ENCODE measurements at places on chromosomes 12 and 14.

- no peak for DNase-seq
Measured at GRCh38 chr12:39902821-39903220, 203.1 kb downstream of the SLC2A13 start.

DNA sequence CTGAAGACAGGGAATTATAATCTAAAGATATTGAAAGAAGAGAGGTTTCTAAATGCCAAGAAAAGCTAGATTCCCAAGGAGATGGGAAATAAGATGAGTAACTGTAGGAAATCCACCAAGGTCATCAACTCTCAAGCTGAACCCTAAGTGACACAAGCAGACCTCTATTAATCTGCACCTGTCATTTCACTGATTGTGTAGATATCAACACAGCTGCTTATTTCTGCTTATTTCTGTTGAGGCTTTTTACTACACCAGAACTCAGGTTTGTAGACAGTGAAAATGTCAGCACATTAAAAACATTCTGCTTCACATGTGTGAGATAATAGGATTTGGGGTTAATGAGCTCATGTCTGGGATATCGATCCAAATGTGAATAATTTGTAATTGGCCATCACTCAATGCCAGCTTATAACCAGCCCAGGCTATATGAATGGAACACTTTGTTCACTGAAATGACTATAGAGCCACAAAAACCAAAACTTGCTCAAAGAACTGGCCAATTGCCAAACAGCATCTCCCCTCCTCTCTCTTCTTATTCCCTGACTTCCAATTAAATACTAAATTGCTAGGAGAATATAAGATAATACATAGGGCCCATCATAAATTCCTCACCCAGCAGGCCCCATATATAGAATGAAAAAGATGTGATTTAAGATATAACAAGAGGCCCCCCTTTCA lies 188.7 kb upstream of the ARID2 start:
- DNase-seq, result no peak

DNA sequence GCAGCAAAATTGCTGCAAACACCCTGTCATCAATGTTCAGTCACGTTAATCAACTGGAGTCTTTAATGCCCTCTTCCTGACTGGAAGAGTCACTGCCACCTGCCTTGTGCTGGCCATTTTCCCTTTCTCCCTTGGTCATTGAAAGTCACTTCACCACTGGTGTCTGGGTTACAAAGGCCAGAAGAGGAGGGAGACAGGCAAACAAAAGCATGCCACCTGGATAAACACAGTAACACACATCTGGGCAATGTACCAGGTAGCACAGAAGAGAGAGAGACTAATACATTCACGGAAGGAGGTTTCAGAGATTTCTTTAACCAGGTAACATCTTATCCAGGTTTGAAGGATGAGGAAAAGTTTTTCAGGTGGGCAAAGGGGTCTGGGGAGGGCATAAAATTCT lies 32.7 kb downstream of the GPHB5 start:
- DNase-seq, result no peak

DNA sequence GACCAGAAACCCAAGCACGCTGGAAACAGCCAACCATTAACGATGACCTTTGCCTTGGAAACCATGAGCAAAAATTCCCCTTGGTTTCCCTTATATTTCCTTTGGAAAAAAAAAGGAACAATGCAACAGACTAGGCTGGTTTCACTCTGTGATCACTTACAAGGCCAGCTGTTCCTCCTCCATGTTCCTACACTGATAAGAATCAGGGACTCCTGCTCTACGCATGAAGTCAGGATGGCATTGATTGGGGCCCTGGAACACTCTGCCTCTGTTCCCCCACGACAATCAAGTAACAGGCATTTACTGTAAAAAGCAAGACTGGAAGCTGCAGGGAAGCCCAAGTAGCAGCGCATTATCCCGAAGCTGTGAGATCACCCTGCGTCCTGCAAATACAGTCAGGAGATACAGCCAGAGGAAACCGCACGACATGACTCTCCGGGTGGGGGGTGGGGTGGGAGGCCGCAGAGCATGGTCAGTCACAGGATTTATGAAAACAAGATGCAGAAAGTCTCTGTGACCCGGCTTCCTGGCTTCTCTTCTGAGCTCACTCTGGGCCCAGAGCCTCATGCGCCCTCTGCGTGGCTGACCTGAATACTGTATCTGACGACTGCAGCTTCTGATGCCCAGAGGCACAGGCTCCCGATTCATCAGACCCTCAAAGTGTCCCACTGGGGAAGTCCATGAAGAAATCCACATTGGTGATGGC lies 31.1 kb downstream of the SSH1 start:
- no peak for DNase-seq

GRCh38 chr12:131943389-131943788 lies 6.4 kb upstream of the EP400 start:
- no peak for DNase-seq

DNA sequence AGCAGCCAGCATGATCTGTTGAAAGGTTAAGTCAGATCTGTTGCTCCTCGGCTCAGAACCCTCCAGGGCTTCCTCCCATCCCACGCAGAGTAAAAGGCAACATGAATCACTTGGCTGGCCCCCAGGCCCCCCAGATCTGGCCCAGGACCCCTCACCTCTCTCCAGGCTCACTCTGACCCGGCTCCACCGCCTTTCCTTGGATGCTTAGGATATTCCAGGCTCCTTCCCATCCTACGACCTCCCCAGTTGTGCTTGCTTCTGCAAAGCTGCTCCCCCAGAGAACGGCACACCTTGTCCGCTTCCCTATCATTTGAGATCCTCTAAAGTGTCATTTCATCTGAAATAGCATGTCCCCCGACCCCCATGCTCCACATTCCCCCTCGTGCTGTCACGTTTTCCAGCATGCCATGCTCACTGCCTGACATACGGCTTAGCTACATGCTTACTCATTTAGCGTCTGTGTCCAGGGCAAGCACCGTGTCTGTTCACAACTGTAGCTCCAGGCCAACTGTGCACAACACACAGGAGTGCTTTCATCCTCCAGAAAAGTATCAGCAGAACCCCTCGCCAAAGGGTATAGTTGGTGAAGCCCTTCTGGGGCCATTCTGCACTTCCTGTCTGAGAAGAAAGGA lies 33.6 kb upstream of the BDKRB2 start:
- DNase-seq, result no peak

DNA sequence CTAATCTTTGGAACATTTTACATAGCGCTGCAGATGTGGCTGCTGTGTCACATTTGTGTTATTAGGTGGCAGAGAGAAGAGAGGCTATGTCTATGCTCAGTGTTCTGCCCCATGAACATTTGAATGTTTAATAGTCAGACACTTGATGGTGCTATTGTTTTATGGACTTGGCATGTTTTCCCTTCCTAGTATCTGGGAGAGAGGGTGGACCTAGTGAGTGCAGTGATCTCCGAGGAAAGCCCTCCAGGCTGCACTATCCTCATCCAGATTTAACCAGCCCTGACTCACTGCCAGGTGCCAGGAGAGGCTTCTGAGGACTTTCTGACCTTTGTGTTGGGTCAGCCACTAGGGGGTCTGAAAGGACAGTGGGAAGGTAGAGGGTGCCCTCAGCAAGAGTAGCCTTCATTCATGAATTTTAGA lies 24.3 kb downstream of the ZFC3H1 start:
- DNase-seq, result no peak

DNA sequence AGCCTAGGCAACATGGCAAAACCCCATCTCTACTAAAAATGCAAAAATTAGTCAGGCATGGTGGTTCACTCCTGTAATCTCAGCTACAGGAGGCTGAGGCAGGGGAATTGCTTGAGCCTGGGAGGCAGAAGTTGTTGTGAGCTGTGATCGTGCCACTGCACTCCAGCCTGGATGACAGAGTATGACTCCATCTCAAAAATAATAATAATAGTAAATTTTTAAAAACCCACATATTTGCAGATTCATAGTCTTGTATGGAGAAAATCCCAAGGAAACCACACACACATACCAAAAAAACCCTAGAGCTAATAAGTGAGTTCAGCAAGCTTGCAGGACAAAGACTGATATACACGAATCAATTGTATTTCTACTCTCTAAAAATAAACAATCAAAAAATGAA lies 19.0 kb upstream of the MTHFD1 start:
- DNase-seq, result no peak
